ENCODE measurements at places on chromosomes 5 and 9.
A peak's percentile ranks its signal among the peaks of the same experiment; 100 is the strongest.

GRCh38 chr9:93642961-93643360, 66.6 kb downstream of the PHF2 start:
- DNase-seq: no peak

GRCh38 chr5:172420235-172420939, 33.9 kb downstream of the SH3PXD2B start:
- DNase-seq: peak; percentile 68

DNA sequence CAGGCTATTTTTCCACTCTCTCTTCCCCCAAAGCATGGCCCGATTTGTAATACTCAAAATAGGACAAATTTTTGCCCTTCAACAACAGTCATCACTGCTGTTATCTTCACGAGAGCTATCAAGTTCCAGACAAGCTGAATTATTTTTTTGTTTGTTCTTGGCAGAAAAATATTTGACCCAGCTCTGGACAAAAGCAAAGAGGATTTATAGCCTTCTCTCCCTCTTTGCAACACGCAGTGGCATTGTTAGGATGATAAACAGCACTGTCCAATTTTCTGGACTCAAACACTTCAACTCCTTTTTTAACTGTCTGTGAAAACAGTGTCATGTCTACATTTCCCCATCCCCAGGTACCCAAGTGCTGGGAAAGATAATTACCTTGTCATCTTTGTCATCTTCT, 160.3 kb downstream of the SLF1 start:
- no peak for DNase-seq

- no peak for DNase-seq
Measured at GRCh38 chr5:151696470-151697061, 9.9 kb upstream of the SPARC start.

GRCh38 chr5:142278627-142279026, 46.2 kb downstream of the SPRY4 start:
- DNase-seq: no peak

- no peak for DNase-seq
Measured at GRCh38 chr5:99105216-99105615, 176.4 kb upstream of the CHD1 start.
